ENCODE measurements at places on chromosomes 7 and 10. TPM values are rescaled to one million over a fixed set of nuclear protein-coding genes. Genes with fewer than 3 reads are reported as not detected.
A peak's percentile ranks its signal among the peaks of the same experiment; 100 is the strongest.

The COL1A2 gene
- 199 TPM for total RNA-seq

GRCh38 chr10:28326516-28327490 lies 23.9 kb upstream of the MPP7 start:
- H3K27ac ChIP-seq: peak overlapping the region; percentile 64
- no peaks in the 10 kb centered on the region for H3K36me3 ChIP-seq
- H3K4me3 ChIP-seq: no peak overlapping the region
- peaks cover 27% of the 10 kb centered on the region for H3K4me1 ChIP-seq
- no peak for DNase-seq

DNA sequence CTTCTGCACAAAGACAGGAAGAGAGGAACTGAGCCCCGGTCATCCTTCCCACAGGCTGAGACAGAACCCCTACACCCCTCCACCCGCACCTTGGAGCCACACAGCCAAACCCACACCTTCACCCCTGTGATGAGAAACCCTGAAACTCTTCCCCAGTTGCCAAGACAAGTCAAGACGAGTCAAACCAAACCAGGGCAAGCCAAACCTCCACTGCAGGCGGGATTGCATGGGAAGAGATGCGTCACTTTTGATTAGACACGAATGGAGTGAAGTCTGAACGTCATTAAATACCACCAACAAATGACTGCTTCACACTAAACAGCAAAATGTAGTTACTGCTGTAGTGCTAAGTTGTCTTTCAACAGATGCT lies 73.8 kb downstream of the PRPF18 start:
- H3K36me3 ChIP-seq: peaks cover 15% of the 10 kb centered on the region
- DNase-seq: no peak
- no peaks in the 10 kb centered on the region for H3K27me3 ChIP-seq
- H3K4me1 ChIP-seq: peaks cover 20% of the 10 kb centered on the region
- peak overlapping the region; percentile 3 for H3K27ac ChIP-seq
- H3K4me3 ChIP-seq: no peak overlapping the region

DNA sequence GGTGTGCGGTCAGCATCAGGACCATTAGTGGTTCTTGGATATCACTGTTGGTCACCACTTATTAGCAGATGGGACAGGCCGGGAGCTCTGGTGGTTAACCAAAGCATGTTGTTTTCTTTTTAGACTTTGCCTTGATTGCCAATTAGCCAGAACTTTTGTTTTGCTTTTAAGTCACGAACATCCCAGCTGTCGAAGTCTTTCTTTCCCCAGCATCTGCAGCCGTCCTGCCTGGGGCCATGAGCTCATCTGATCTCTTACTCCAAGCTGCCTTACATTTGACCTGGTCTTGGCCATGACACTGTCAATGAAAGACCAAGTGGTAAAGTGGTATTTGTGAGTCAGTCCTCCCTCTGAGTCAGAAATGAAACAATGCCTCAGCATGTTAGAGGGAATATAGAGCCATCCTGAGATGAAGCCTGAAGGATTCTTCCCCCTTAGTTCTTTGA lies 53.9 kb upstream of the CREB5 start:
- no peaks in the 10 kb centered on the region for H3K36me3 ChIP-seq
- H3K4me3 ChIP-seq: no peak overlapping the region
- peaks cover 12% of the 10 kb centered on the region for H3K4me1 ChIP-seq

Measured in vagina (tissue), 2 donors.